Naive B cell (primary cell): ENCODE measurements at places on chromosomes 5 and 9. TPM values are rescaled to one million over a fixed set of nuclear protein-coding genes. Genes with fewer than 3 reads are reported as not detected.

SEMA4D gene
- polyA plus RNA-seq, result 13.4 TPM

TMEM174 gene
- polyA plus RNA-seq, result not detected

PCDHB9 gene
- polyA plus RNA-seq, result not detected

ARRDC3 gene
- polyA plus RNA-seq, result 127 TPM

ZNF879 gene
- 6.5 TPM for polyA plus RNA-seq

GHR gene
- polyA plus RNA-seq, result not detected

C9orf153 gene
- not detected for polyA plus RNA-seq

UBE2QL1 gene
- not detected for polyA plus RNA-seq

TNFSF8 gene
- polyA plus RNA-seq, result 7.8 TPM

TAS2R1 gene
- not detected for polyA plus RNA-seq

PCDHB10 gene
- polyA plus RNA-seq, result not detected

SYK gene
- polyA plus RNA-seq, result 251 TPM
